ENCODE measurements at places on chromosomes 2 and 18.

DNA sequence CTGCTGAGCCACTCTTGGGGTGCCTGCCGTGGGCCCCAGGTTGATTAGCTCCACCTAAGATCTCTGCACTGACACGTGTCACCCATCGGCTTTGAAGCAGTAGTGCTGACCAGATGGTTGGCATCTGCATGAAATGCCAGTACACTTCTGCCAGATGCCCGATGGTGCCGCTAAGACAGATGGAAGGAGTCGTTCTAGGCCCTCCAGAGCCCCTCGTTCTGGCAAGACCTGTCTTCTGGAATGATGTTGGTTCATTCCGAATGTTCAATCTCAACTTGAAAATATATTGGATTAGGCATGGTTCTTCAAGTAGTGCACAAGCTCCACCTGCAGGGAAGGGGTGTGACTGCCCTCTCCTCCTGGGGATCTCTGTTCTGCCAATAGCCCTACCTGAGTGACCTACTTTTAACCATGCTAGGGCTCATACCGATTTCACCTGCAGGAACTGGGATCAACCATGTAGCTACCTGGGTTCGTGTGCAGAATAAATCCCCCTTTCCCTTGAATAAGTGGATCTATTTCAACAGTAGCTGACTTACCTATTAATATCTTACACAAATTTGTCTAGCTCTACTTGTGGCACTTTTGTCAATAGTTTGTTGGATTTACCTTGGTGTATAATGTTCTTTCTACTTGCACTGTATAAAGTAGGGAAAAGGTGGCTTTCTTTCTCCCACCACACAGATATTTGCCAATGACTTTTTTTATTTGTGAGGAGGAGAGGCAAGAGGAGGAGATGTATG lies 342.6 kb downstream of the CTNNA2 start:
- DNase-seq, result no peak

- no peak for DNase-seq
Observed at GRCh38 chr2:119251652-119252051, 28.0 kb downstream of the STEAP3 start.

DNA sequence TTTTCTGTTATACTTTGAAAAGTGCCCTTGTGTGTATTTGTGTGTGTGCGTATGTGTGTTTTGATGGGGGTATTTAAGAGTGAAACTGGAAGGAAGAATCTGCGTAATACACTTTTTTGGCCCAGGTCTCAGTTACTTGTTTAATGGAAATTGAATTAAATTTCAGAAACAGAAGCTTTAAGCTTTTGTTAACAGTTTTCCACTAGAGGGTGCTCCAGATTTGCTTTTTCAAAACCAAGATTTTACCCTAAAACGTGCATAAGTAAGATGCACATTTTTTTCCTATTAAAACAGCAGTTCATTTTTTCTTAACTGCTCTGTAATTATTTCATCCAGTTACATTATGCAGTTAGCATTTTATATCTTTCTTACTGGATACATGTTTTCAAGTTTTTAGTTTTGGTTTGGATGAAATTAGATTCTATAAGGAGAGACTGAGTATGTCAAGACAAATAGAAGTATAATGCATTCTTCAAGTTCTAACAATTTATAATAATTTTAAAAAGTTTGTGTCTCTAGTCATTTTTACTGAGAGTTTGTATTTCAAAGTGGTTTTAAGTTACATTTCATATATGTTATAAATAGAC lies 97.2 kb downstream of the PIK3C3 start:
- no peak for DNase-seq

- DNase-seq, result no peak
Observed at GRCh38 chr2:239343946-239344856, 56.6 kb downstream of the HDAC4 start.

GRCh38 chr2:42567364-42567763 lies 1.1 kb upstream of the MTA3 start:
- no peak for DNase-seq

DNA sequence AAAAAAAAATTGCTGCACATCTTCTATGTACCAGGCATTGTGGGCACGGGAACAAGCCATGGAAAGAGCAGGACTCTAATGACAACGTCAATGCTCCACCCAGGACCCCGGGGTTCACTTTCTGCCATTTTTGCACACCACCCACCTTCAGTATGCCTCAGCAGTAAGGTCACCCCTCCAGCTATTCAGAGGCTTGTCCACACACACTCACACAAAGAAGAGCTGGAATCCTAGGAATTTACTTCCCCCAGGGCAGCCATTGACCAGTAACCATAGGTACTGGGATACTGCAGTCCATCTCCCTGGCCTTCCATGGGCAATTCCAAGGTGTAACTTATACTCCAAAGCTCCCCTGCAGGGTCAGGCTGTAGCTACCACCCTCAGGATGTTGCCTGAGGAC lies 170.8 kb downstream of the SUCLG1 start:
- DNase-seq, result no peak

DNA sequence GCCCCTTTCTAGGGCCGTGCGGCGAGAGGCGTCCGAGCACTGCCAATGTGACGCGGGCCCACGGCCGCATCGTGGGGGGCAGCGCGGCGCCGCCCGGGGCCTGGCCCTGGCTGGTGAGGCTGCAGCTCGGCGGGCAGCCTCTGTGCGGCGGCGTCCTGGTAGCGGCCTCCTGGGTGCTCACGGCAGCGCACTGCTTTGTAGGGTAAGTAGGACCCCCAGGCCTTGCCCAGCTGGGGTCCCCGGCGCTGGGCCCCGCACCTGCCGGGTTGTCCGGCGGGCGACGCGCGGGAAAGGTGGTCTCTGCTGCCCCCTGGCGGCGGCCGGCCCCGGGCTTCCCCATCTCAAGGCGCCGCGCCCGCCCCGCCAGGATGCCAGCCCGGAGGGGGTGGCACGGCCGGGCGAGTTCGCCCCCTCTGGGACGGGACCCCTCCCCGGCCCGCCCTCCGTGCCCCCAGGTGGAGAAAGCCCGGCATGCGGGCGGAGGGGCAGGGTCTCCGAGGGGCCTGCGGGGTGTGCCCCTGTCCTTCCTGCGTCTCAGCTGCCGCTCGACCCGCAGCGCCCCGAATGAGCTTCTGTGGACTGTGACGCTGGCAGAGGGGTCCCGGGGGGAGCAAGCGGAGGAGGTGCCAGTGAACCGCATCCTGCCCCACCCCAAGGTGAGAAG lies 1.9 kb downstream of the PRSS56 start:
- DNase-seq, result peak; percentile 53

DNA sequence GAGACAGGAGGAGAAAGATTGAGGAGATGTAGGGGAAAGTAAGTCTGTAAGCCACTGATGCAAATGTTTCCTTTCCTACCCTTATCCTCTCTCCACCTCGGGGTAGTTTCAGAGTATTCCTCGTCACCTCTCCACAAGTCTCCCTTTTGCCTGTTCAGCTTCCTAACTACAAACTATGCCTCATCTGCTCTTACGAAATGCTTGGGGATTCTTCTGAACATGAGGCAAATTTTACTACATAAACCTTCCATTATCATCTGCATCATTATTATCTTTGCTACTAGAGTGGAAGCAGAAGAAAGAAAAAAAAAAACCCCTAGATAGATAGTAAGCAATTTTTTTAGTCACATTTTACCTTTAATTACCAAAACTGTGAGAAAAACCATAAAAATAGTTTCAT lies 43.1 kb upstream of the CWC22 start:
- DNase-seq, result no peak

GRCh38 chr2:174748948-174749347 lies 15.3 kb downstream of the CHRNA1 start:
- peak; percentile 38 for DNase-seq
